Mucosa of gallbladder (tissue), 1 donor: ENCODE measurements at places on chromosomes 11 and 22.

DNA sequence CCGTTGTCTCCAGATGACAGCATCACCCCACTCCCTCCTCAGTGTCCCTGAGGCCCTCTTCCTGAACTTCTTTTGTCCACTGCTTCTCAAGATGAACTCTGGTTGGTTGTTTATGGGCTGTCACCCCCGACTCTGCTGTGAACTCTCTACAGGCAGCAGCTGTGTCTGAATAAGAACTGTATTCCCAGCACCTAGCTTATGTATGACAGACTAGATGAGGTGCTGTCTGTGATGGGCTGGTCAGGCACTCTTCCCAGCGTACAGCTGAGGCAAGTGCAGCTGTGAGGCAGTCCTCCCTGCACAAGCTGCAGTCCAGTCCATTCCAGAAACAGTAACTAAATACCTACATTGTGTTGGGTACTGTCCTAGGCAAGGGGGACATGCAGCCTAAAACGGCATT lies 111.4 kb upstream of the PITPNB start:
- DNase-seq, result no peak

DNA sequence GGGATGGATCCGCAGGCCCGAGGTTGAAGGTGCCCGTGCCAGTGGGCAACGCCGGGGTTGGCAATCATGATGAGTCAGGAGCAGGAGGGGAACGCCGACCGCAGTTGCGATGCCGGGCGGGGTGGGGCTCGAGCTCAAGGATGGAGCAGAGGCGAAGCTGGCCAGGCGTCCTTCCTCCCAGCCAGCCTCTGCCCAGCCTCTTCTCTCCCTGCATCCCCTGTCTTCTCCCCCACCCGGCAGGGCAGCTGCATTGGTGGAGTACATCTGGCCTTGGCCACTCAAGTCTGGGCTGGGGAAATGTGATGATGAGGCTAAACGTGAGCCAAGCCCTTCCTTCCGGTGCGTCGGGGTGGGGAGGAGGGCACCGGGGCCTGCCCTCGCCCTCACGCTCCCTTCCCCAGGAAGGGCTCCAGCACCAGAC lies 3.9 kb downstream of the IFITM10 start:
- DNase-seq, result no peak

GRCh38 chr11:8033305-8034105 lies 46.4 kb downstream of the EIF3F start:
- peak; percentile 76 for DNase-seq

GRCh38 chr11:122556605-122557004 lies 98.9 kb upstream of the UBASH3B start:
- DNase-seq, result peak; percentile 15

- DNase-seq, result no peak
Observed at GRCh38 chr11:60230681-60231080, 12.3 kb downstream of the MS4A4E start.

- DNase-seq, result no peak
Observed at GRCh38 chr11:119532551-119532950, 109.6 kb upstream of the THY1 start.

DNA sequence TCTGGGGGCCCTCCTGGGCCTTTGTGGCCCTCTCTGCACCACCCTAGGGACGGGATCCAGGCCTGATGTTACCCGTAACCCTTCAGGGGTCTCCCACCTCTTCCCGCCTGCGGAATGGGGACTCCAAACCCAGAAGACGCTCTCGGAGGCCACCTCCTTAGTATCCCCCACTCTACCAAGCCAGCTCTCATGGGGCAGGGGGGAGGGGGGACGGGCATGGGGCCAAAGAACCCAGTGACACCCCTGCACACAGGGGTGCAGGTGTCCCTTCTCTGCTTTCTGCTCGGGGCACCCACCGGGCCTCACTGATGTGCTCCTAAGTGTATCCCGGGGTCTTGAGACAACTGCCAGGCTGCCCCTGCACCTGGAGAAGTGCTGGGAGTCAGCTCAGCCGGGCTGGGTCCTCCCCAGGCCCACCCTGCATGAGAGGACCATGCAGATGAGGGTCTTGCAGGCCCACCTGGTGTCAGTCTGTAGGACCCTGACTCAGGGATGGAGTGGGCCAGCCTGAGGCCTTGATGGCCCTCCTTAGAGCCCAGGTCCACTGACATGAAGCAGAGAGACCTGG lies 176.9 kb downstream of the IGLL1 start:
- DNase-seq, result no peak

DNA sequence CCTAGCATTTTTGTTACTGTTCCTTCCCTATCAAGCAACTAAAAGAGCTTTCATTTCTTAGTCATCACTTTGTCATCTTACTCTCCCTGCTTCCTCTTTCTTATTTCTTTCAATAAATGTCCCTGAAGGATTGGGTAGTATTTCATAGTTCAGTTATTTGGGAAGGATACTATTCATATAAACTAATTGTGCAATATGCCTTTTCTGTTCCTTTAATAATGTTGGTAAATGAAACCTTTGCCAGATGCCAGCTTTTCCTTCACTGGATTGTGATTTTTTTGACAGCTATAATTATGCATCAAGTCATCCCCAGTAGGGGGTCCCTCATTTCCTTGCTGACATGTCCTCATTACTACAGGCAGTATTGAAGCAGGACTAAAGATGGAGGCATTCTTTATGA lies 101.7 kb downstream of the ATM start:
- no peak for DNase-seq

- no peak for DNase-seq
Observed at GRCh38 chr11:128424271-128424711, 163.1 kb downstream of the ETS1 start.

GRCh38 chr11:27481992-27482391 lies 9.4 kb upstream of the LGR4 start:
- no peak for DNase-seq

GRCh38 chr11:85752890-85753581 lies 57.9 kb downstream of the SYTL2 start:
- peak; percentile 65 for DNase-seq

GRCh38 chr22:32648486-32648885 lies 153.0 kb upstream of the TIMP3 start:
- no peak for DNase-seq

DNA sequence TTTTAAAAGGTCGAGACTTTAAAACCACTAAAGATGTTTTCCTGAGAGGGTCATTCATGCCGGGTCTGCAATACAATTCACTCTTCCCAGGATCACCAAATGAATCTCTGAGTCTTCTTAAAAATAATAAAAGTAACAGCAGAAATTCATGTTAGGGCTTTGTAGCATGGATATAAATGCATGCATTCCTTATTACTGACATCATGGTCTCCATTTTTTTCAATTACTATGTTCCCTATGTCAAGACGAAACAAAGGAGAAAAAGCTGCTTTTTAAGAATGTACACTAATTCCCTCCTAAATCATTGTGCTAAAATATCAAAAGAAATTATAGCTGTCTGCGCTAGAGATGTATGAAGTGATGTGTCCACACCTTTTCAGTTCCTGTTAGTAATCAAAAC lies 789.9 kb upstream of the LRRC4C start:
- DNase-seq, result no peak
